ENCODE measurements at places on chromosomes 5 and 9.

GRCh38 chr9:68970151-68970550 is 43.8 kb downstream of the PRKACG start:
- DNase-seq: no peak

DNA sequence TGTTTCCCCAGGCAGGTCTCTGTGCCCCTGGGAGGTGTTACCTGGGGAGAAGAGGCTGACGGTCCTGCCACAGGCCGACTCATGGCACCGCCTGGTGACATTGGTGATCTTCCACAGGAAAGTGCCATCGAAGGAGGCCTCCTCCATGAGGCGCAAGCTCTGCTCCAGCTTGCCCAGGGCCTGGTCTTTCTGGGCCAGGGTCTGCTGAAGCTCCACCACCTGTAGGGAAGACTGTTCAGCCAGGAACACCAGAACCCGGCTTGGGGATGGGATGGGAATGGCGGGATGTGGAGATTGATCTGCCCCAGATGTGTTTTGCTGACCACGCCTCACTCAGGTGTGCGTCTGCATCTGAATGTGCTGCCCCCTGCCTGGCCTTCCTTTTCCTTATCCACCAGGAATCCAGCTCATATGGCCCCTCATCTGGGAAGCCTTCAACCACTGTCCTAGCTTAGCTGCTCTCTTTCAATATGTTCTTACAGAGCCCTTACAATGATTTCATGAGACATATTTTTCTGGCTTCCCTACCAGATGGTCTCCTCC is 15.2 kb downstream of the TRAF1 start:
- no peak for DNase-seq

- DNase-seq: no peak
Measured at GRCh38 chr5:140630292-140631035, 2.5 kb downstream of the CD14 start.

- no peak for DNase-seq
Measured at GRCh38 chr5:5342784-5343183, 79.7 kb upstream of the ICE1 start.

DNA sequence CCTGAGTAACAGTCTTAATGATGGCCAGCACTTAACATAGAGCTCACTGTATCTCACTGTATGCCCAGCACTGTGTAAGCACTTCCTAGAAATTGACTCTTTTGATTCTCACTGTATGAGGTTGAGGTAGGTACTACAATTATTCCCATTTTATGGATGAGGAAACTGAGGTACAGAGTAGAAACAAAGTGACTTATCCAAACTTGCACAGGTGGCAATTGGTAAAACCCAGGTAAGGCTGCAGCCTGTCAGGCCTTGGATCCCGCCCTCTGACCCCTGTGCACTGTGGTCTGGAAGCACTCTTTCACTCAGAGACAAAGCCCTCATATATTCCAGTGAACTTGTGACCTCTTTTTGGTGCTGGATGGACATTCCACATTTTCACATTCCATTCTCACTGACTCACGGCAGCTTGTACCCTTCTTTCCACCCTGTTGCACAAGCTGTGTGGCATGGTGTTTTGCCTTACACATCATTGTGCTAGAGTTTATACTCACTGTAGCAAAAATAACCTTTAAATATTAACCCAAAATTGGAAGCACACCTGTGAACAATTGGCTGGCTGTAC is 21.7 kb downstream of the ANKRD55 start:
- DNase-seq: no peak

DNA sequence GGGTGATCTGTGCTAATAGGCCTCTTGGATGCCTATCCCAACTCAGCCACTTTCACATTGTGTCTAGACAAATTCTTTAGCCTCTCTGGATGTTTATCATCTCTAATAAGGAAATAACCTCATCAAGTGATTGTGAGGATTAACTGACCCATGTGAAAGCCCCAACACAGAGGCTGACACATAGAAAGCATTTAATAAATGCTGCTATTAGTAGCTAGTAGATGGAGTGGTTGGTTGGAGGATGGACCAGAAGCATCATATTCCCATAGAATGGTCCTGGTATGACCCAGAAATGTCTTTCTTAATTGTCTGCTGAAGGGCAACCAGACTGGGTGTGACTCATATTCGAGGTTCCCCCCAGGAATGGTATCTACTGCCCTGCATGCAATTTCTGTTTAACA is 124.4 kb downstream of the PIK3R1 start:
- DNase-seq: no peak

- DNase-seq: no peak
Measured at GRCh38 chr9:99154356-99154755, 49.4 kb downstream of the TGFBR1 start.

DNA sequence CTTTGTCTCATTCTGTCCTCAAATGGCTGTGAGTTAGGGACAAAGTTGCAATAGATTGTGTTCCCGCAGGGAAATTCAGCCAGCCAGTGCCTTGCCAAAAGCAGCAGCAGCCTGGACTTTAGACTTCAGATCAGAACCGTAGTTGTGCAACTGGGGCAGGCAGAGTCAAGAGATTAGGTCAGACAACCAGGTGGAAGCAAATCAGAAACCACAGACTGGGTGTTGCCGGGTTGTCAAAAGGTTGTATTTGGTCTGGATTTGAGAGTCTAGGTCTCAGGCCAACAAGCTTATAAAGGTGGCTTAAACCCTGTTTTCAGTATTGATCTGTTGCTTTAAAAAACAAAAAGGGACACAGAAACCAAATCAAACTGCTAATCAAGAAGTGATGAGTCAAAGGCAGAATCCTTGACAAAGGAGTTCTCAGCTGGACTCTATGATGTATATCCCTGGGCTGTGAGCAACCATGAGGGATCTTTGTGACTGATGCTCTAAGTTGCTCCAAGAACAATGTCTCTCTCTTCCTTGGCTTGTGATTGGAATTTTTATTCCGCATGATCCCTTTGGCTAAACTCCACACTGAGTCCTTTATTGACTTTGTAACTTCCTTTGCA is 20.9 kb downstream of the RFK start:
- DNase-seq: no peak

DNA sequence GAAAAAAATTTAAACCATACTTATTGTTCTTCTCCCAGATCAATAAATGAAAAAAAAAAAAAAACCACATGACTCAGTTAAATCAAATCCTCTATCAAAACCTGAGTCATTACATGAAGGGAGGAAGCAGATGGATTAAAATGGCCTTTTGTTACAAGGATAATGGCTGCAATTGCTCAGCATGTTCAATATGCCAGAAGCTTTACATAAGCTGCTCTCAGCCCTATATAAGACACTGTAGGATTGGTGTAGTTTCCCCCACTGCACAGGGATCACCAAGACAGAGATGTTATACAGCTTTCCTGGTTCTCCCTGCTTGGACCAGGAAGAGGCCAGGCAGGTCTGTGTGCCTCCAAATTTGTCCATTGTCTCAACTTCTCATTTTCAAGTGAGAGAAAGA is 101.6 kb upstream of the MAP1B start:
- no peak for DNase-seq

DNA sequence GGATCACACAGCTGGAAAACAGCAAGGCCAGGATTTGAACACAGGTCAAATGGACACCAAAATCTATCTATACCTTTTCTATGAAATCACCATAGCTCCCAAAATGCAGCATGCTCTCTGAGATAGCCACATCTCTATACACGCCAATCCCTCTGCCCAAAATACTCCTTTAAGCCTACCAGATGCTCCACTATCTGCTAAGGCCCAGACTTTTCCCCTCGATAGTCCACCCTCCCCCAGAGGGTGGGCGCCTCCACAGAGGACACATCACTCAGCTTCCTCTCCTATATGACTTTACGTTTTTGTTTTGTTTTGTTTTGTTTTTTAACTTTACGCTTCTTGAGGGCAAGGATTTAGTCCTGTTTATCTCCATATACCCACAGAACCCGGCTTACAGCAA is 46.8 kb downstream of the MTMR12 start:
- no peak for DNase-seq

GRCh38 chr5:140312791-140313189 is 9.9 kb upstream of the PFDN1 start:
- no peak for DNase-seq

GRCh38 chr9:19748278-19749126 is 40.3 kb downstream of the SLC24A2 start:
- no peak for DNase-seq

- peak; percentile 44 for DNase-seq
Measured at GRCh38 chr9:100216178-100216787, 117.2 kb downstream of the INVS start.

- DNase-seq: no peak
Measured at GRCh38 chr5:95641741-95642220, 4.8 kb upstream of the RFESD start.

DNA sequence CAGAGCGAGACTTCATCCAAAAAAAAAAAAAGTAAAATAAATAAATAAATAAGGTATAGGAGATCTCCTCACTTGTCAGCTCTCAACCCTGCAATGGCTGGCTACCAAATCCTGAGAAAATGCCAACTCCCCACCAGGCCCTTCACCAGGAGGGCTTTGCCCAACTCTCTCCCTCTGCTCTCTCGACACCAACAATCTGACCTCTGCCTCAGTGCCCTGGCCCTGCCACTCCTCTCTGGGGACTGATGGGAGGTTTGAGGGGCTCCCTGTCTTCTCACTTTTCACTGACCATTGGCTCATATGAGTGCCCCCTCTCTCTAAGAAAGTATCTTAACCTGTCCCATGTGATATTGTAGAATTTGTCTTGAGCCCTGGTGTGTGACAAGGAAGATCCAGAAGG is 52.6 kb upstream of the SH3PXD2B start:
- DNase-seq: no peak

DNA sequence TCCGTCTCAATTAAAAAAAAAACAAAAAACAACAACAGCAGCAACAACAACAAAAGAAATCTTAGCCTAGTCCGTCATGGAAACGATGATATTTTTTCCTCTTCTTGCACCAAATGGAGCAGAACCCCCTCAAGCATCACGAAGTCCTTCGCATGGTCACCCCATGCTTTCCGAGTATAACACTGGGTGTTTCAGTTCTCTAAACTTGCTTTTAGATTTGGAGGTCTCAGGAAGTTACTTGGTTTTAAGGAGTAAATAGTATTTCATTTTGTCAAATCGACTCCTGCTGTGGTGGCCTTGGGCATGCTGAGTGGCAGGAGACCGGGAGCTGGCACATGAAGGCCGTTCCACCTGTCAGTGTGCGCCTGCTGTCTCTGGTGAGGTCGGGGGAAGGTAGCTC is 118.5 kb upstream of the CACNA1B start:
- no peak for DNase-seq

DNA sequence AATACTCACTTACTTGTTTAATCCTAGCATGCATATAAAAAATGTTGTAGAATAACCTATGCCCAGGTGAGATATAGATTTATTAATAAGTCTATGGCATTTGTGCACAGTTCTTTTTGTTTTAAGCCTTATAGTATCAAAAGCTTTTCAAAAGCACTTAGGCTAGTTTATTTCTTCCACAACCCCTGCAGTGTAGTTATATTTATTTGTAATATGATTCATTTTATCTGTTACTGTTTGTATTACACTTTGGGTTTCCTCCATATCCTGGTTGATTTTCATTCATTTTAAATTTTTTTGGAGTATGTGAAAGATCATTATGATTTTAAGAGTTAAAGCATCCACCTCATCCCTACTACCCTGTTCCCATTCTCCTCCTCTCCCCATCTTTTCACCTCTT is 18.8 kb upstream of the ARHGEF28 start:
- no peak for DNase-seq

DNA sequence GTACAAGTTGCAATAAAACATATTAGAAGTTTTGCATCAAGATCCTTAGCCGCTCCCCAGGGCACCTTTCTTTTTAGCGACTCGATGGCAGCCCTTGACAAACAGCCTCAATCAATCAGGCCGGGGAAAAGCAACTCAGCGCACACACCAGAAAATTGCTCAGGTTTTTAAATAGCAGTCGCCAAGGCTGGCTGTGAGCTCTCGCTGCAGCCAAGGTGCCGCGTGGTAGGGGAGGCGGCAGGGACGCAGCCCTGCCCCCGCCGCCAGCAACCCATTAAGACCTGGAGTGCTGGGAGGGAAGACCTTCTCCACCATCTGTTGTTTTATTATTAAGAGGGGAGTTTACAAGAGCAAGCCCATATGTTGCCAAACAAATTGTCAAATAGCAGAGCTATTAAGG is 22.6 kb downstream of the ASS1 start:
- no peak for DNase-seq

GRCh38 chr5:149714877-149715502 is 15.1 kb upstream of the PPARGC1B start:
- no peak for DNase-seq

DNA sequence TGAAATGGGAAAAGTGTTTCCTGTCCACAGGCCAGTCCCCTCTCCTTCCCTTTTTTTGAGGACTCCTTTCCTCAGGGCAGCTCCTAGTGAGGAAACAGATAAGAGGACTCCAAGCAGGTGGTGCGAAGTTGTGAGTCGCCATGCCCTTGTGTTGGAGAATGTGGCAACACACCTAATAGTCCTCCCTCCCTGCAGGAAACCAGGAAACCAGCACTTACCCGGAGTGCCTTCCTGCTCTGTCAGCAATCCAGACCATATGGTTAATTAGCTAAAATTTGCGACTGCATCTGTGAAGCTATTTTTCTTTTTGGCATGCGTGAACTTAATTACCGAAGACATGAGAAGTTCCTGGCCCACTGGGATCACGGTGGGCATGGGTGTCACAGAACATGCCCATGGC is 69.9 kb downstream of the TRIM32 start:
- DNase-seq: no peak

DNA sequence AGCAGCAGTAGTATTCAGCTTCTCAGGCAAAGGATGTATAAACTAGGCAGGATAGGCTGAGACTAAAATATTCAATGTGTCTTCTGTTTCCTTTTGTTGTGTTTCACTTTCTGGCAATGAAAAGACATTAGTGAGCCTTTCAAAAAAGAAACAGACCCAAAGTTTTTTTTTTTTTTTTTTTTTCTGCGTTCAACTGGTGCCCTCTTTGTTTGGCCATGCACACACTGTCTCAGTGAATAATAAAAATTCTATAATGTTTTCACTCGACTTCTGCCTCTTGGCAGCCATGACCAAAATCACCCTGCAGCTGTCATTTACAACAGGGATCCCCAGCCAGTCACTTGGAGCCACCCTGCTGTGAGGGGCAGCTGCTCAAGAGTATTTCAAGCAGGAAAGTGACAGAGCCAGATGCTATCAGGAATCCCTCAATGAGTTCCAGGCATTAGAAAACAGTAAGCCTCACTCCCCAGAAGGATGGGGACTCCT is 44.0 kb upstream of the MAN2A1 start:
- DNase-seq: no peak

GRCh38 chr9:136700304-136700703 is 12.1 kb upstream of the DIPK1B start:
- no peak for DNase-seq

Data from effector memory CD4-positive, alpha-beta T cell (primary cell).